ENCODE measurements at places on chromosomes 2 and 18.

GRCh38 chr2:203059567-203060240 is 45.0 kb downstream of the NBEAL1 start:
- DNase-seq, result no peak

DNA sequence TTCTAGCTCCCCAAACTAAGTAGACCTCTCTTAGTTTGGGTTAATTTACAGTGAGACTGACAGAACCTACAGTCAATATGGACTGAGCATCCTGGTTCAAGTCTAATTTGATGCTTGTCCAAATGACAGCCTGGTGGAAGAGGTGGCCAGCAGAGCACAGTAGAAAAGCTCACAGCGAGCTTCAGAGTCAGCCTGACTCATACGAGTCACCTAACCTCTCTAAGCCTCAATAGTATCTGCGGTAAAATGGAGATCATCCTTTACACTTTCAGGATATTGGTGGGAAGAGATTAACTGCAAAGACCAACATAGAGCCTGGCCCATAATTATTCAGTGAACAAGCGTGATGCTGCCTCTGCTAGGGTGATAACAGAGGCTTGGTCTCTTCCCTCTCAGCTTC is 54.5 kb downstream of the DOCK10 start:
- DNase-seq, result no peak

GRCh38 chr2:240257940-240258580 is 117.6 kb upstream of the OTOS start:
- DNase-seq, result no peak

- no peak for DNase-seq
Measured at GRCh38 chr2:86020984-86021383, 84.7 kb downstream of the POLR1A start.

DNA sequence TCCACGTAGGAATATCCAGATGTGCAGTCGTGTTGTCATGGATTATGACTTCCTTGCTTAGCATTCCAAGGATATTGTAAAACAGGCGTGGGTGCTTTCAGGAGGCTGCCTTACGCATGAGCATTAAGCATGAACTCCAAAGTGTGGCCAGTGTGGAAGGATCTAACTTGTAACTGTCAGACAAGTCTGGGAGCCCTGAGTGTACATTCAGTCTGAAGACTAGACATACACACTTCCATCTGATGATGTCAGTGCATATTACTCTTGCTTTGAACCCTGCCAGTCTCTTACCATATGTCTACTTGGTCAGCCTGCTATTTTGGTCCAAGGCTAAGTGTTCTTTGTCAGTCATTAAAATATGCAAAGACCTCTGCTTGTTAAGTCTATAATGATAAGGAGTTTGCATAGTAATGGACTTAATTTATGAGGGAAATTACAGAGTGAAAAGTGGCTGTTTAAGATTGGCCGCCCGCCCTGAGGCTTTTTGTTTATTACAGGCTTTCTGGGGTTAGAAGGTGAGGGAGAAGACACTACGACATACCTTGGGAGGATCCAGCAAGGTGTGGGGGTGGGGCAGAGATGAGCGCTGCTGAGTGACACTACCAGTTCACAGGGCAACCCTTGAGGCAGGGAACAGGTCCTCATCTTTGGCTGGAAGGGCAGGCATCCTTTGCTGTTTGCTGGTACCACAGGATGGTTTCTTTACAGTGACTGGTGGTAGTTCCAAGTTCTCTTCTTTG is 48.3 kb downstream of the CABLES1 start:
- no peak for DNase-seq

DNA sequence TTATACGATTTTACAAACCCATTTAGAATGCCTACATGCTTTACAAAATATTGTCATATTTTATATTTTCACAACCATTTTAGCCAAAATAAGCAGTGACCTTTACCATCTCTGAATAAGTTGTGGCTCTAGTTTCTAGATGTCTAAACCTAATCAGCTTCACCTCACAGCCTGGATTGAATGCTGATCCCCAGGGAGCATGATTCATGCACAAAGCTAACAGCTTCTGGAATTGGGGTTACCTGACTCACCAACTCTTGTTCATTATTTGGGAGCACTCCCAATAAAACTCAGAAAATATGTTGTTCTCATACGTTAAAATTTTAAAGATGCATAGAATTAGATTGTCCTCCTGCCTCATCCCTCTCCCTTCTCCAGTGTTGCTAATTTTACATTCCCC is 611.7 kb upstream of the NETO1 start:
- no peak for DNase-seq

DNA sequence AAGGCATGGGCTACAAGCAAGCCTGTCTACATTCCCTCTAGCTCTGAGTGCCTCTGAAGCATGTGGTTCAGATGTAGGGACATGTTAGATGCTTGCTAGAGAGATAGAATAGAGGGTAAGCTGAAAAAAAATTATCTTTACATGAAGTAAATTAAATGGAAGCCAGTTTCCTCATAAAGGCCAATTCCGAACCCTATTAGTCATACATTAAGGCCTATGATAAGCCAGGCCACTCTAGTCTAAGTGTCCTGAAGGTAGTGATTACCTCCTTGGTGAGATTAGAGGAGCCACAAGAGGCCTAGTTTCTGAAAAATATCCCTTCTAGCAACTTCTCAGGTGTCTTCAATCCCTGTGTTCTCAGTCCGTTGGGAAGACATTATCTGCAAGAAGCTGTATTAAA is 72.4 kb upstream of the NPAS2 start:
- DNase-seq, result no peak

GRCh38 chr2:106115250-106115649 is 78.9 kb downstream of the UXS1 start:
- no peak for DNase-seq

GRCh38 chr2:146365041-146365440 is 1479.8 kb upstream of the ACVR2A start:
- no peak for DNase-seq

GRCh38 chr18:57831597-57832377 is 28.7 kb upstream of the ATP8B1 start:
- DNase-seq, result no peak

DNA sequence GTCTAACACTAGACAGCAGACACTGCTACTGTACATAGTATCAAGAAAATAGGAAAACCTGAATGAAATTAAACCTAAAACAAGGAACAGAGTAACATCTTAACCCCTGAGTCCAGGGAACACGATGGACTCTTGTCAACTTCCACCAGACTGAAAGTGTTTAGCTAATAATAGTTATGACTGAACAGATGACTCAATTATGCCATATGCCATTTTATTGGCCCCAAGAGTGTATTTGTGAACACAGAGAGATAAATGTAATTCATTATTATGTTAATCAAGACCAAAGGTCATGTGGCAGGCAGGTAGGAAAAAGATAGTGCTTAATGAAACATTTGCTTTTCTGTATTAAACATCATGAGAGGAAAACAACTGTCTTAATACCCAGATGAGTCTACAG is 58.0 kb downstream of the NYAP2 start:
- no peak for DNase-seq

DNA sequence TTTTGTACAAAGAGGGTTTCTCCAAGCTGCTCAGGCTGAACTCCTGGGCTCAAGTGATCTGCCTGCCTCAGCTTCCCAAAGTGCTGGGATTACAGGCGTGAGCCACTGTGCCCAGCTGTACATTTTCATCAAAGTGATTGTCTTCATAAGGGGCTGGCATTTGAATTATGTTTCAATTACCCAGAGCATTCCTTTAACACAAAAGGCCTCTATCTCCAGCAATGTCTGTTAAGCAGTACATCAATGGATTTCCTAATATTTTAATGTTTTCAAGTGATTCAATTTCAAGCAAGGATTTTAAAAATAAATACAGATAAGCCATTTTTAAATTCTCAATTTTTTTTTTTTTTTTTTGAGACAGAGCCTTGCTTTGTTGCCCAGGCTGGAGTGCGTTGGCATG is 50.9 kb upstream of the AP1S3 start:
- DNase-seq, result no peak

DNA sequence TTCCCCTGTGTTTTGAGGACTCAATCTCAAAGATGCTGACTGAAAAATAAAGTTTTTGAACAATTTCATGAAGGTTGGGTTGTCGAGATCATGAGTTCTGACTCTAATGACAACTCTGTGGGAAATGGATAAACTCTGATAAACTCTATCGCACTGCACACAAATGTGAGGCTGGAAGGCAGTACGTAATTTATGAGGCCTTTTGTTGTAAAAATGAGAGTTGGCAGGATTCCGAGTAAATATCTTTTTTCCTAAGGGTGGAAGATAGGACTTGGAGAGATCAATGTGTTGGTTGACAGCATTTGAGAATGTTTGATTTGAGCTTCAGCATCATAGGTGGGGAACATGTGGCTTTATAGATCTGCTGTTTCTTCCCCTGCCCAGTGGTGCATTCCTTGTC is 90.4 kb downstream of the SPTBN1 start:
- no peak for DNase-seq

DNA sequence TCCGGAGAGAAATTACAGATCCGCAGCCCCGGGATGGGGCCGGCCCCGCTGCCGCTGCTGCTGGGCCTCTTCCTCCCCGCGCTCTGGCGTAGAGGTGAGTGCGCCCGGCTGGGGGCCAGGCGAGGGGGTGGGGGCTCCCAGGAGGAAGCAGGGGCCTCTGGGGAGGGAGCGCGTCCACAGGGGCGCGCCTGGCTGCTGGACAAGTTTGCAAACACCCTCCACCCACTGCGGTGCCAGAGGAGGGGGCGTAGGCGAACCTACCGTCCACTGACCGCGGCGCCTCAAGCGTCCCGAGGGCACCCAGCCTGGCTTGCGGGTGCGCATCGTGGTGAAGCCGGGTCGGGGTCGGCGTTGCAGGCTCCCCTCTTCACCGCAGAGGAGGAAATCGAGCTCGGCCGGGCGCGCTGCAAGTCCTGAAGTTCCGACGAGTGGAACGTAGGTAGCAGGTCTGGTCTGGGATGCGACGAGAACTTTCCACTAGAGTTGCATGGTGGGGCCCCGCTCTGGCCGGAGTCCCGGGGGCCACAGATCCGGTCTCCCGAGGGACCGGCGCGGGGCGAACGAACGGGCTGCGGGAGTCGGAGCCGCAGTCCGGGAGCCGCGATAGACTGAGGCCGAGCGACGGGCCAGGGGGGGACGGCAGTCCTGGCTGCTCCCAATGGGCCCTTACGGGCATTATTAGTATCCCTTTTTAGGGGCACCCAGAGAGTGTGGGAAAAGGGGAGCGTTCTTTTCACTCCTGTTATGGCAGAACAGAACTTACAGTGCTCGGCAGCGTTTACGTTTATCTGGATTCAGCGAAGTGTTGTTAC is 502 bp downstream of the MERTK start:
- no peak for DNase-seq

- DNase-seq, result no peak
Measured at GRCh38 chr2:184877909-184878308, 279.6 kb downstream of the ZNF804A start.

DNA sequence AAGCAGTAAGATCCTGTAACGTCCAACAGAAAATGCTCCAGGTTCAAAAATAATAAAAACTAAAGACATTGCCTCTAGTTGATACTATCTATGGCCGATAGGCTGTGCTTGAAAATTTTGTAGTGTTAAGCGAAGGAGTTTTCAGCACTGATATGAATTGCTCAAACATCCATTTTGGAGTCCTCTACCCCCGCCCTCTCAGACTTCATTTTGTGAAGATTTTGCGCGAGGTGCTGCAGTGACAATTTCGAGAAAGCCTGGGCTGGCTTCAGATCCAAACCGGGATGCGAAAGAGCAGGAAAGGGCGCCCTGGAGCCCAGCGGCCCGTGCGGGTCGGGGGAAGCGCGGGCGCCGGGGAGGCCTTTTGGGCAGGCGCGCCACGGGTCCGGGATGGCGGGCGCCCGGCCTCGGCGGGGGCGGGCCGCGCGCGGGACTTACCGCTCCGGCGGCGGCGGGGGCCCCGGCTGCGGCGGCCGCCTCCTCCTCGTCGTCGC is 1.8 kb downstream of the SP3 start:
- DNase-seq, result no peak

- no peak for DNase-seq
Measured at GRCh38 chr2:157172239-157172638, 85.3 kb upstream of the GALNT5 start.

DNA sequence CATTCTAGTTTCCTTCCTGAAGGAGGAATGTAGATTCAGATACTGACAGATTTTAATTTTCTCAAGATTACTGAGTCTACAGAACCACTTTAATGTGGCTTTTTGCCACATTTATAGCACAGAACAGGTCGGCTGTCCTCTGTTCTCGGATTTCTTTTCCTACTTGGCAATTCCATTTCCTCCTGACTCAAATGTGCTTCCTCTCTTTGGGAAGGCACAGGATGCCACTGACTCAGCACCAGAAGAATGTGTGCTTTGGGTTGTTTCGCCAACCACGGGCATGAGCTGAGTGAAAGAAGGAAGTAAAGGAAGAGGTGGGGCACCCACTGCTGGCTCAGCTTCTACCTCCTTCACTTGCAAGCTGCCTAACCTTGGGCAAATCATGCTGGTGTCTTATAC is 970.6 kb upstream of the ACVR2A start:
- DNase-seq, result no peak

- no peak for DNase-seq
Measured at GRCh38 chr2:200578778-200579177, 7.0 kb upstream of the AOX1 start.

GRCh38 chr18:75582940-75583339 is 155.4 kb upstream of the SMIM21 start:
- no peak for DNase-seq

- no peak for DNase-seq
Measured at GRCh38 chr2:12325806-12326205, 390.9 kb upstream of the TRIB2 start.

DNA sequence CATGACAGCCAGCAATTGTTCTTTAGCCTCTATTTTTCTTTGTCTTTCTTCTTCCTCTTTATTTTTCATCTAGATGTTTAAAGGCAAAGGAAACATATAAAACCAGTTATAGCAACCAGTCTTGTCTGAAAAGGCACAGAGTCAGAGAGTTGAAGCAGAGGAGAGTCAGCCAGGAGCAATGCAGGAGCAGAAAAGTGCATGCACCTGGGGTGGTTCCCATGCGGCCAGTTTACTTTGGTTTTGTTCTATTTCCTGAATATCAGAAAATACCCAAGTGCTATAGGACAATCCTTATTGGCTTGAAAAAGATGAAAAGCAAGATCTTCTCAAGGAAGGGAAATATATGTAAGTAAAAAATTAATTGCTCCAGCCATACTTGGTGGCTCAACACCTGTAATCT is 44.9 kb downstream of the CFAP210 start:
- DNase-seq, result no peak

DNA sequence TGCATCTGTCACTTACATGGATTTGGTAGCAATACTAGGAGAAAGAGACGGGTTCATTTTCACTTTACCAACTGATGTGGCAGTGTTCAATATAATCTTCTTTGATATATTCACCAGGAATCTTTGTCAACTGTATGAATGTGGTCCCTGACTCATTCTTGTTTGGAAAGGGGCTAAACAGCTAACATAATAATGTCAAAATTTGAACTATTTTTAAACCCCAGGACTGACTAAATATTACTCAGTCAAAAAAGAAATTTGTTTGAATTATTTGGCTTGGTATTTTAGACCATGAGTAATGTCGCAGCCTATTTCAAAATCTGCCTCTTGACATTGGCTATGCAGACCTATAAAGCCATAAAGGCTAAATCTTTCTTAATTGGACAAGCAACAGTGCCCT is 413.7 kb upstream of the RGPD4 start:
- no peak for DNase-seq

GRCh38 chr2:73907840-73908452 is 15.1 kb downstream of the ACTG2 start:
- DNase-seq, result peak; percentile 23

- DNase-seq, result no peak
Measured at GRCh38 chr2:178277741-178278197, 83.5 kb downstream of the OSBPL6 start.

GRCh38 chr2:231182513-231182899 is 15.9 kb upstream of the ARMC9 start:
- DNase-seq, result no peak

Data from activated T-helper 1 cell treated with anti-CD3 and anti-CD28 coated beads, Interleukin-2, amount 50 U/mL, for 16 hours (primary cell).